ENCODE measurements at places on chromosomes 2 and 18.

GRCh38 chr2:105803773-105804172 lies 59.1 kb downstream of the NCK2 start:
- no peak for DNase-seq

GRCh38 chr2:64928813-64929212 lies 60.4 kb upstream of the SLC1A4 start:
- DNase-seq: no peak

- no peak for DNase-seq
These were observed 25.8 kb upstream of the DLX2 start for GRCh38 chr2:172128484-172128883.

- DNase-seq: no peak
These were observed 101.1 kb upstream of the EPHA4 start for GRCh38 chr2:221673248-221673647.

GRCh38 chr2:12490641-12491040 lies 226.1 kb upstream of the TRIB2 start:
- no peak for DNase-seq

GRCh38 chr2:188604579-188604978 lies 312.9 kb downstream of the GULP1 start:
- DNase-seq: no peak

- no peak for DNase-seq
These were observed 100.6 kb upstream of the FN1 start for GRCh38 chr2:215536510-215536909.

DNA sequence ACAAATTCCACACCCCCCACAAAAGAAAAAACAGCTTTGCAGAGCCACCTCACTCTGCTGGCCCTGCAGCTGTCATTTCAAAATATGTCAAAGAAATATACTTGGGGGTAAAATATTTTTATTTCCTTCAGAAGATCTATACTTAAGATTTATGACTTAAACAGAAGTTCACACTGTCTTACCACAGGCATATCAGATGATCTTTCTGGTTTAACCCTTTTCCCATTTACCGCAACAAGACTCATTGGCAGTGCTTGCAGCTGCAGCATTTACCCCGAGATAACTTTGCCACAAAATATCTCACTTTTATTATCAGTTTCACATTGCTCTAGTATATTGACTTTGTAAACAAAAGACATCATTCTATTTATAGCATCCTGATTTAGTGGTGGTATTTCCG lies 21.6 kb upstream of the SLC35G4 start:
- peak; percentile 29 for DNase-seq

DNA sequence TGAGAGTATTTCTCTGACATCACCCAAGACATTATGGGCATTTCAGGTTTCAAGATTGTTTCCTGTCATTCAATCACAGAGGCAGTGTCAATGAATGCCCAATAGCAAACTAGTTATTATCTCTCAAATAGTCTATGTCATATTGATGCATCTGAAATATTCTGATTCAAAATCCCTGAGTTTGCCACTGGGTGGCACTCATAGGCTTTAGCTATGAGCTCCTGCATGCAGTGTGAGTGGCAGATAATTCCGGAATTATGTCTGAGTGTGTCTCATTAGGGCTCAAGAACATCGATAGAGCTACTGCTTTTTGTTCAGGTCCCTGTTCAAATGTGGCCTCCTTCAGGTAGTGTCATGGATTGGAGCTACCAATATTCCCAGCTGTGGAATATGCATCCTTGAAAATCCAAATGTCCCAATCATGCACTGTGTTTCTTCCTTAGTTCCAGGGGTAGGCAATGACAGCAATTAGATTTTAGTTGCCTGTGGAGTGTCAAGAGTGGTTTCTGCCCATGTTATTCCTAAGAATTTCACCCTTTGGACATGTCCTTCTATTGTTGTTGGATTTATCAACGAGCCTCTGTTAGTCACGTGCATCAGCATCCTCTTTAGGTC lies 7.8 kb upstream of the OR6B3 start:
- DNase-seq: peak; percentile 55

DNA sequence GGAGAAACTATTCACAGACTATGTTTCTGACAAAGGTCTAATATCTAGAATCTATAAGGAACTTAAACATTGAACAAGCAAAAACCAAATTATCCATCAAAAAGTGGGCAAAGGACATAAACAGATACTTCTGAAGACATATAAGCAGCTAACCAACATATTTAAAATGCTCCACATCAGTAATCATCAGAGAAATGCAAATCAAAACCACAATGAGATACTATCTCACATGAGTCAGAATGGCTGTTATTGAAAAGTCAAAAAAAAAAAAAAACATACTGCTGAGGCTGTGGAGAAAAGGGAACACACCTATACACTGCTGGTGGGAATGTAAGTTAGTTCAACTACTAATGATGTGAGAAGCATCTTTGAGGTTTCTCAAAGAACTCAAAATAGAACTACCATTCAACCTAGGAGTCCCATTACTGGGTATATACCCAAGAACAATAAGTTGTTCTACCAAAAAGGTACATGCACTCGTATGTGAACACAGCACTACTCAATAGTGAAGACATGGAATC lies 220.4 kb upstream of the TFPI start:
- no peak for DNase-seq

DNA sequence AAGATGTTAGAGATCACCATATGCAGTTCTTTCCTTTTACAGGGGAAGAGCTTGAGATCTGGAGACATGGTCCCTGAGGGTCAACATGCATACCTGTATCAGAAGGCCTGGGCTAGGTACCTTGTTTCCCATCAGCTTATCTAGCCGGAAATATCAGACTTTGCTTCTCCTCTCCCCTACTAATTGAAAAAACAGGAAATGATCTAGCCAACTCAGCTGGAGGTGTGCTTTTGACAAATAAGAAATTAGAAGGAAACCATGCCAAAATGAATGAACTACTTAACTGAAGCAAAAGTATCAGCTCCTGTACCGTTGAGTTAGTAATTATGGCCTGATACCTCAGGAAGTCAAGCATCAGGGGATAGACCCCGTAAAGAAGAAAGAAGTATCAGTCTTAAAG lies 20.4 kb downstream of the PKP4 start:
- DNase-seq: no peak

DNA sequence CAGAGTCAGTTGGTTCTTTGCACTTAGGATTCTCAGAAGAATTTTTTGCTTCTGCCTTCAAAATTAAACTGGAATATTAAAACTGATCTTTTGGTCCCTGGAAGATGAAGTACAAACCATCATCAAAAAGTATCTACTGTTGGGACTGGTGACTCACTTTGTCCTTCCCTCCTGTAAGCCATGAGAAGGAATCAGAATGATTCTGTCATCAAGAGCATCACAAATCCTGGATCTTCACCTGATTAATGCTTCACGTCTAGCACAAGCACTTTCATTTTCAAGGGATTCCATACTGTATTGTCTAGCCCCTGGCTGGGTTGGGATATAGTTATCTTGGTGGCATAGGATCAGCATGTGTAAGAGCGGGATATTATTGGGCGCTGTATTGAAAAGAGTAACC lies 69.3 kb upstream of the CYP1B1 start:
- DNase-seq: no peak

DNA sequence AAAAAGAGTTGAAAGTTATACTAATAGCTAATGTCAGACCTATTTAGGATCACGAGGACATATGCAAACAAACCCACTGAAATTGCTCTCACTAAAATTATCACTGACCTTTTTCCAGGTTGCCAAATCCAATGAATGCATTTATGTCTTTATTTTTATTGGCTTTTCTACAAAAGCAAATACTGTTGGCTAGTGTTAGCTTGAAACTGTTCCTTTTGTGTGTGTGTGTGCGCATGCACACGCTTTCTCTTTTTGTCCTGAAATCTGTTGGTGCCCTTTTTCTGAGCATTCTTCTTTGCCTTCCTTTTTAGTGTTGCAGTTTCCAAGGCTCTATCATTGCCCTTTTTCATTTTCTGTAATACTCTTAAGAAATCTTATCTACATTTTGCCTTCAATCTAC lies 1269.2 kb downstream of the LRP1B start:
- DNase-seq: no peak

DNA sequence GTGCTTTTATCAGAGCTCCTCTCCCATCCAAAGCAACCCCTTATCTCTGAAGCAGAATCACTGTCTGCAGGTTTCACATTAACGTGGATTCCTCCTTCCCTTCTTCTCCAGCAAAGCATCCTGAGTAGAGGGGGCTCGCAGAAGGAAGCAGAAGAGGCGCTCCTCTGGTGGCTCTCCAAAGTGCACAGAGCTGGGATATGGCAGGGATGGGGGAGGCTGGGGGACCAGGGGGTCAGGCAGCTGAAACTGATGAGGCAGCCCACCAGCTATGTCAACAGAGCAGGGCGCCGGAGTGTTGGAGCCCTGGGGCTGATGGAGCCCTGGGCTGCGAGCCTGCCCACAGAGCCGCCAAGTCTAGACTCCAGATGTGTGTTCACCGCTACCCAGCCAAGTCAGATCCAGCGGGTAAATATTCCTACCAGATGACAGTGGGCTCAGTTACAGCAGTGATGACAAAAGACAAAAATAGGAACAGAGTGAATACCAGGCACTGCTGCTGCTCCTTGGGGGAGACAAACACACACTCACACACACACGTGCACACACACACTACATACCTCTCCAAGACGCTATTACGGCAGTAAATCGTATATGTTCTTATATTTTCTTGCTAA lies 678.3 kb upstream of the ID2 start:
- no peak for DNase-seq

DNA sequence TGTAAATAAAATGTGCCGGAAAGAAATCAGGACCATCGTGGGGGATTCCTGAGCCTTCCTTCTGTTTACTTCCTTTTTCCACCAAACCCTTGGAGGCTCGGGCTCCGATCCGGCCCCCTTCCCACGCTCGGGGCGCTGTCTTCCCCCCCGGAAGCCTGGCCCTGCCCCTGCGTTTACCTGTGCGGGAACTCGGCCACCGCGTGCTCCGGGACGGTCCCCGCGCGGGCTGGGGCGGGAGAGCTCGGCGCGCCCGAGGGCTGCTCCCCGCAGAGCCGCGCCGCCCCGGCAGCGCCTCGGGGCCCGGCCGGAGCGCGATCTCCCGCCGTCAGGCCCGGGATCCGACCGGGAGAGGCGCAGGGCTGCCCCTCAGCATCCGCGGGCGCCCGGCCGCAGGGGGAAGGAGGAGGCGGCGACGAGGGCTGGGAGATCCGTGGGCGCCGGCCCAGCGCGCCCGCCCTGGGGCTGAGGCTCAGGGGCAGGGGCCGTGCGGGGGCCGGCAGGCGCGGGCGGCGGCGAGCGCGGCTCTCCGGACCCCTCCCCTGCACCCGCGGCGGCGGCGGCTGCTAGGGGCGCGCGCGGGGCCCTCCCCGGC lies 435 bp downstream of the ADCY3 start:
- DNase-seq: peak; percentile 30

DNA sequence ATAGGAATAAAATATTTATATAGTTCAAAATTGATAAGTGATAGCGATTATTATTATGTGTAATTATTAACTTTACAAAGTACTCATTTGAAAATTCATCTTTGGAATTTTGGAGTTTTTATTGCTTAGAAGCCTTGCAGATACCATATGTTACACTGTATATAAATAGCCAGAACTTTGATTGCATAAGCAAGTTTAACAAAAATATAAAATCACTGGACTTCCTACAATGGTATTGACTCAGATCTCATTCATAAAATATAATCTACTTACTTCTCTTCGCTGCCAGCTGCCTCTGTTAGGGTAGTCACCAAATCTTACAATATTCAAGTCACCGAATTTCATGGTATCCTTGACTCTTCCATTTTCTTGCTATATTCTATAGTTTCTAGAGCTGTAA lies 22.5 kb downstream of the KLHL14 start:
- no peak for DNase-seq

GRCh38 chr2:117714110-117714509 lies 100.4 kb upstream of the DDX18 start:
- no peak for DNase-seq

GRCh38 chr2:238260883-238261282 lies 21.0 kb upstream of the HES6 start:
- no peak for DNase-seq

DNA sequence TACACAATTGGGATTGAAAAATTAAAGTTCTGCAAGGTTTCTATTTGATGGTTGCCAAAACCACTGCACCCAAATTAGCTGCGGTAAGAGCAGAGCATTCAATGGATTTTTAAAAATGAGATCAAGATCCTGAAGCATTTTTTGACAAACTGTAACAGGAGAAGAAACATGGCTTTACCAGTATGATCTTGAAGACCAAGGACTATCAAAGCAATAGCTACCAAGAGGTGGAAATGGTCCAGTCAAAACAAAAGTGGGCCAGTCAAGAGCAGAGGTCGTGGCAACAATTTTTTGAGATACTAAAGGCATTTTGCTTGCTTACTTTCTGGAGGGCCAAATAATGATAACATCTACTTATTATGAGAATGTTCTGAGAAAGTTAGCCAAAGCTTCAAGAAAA lies 186.8 kb downstream of the RDH14 start:
- no peak for DNase-seq

GRCh38 chr2:189022492-189022891 lies 48.3 kb downstream of the COL3A1 start:
- no peak for DNase-seq

DNA sequence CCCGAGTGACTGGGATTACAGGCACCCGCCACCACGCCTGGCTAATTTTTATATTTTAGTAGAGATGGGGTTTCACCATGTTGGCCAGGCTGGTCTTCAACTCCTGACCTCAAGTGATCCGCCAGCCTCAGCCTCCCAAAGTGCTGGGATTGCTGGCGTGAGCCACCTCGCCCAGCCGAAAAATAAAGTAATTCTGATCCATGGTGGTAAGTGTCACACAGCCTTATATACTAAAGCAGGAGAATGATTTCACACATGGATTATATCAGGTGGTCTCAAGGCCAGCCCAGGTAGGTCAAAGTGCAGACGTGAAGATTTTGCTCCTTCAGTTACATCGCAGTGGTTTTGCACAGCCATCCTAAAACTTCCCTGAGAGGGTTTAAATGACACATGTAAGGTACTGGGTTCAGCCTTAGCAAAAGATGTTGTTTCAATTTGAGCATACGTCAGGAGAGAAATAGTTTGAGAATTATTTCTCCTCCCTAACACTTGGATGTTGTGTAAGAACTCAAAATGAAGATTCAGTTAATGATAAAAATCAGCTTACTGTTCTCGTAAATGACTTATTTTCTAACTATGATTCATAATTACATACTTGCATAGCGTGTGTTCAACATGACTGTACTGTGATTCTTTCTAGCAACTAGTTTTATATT lies 93.0 kb upstream of the SLC39A10 start:
- peak; percentile 91 for DNase-seq

- DNase-seq: peak; percentile 25
These were observed 79.6 kb downstream of the MSTN start for GRCh38 chr2:189982780-189983394.

DNA sequence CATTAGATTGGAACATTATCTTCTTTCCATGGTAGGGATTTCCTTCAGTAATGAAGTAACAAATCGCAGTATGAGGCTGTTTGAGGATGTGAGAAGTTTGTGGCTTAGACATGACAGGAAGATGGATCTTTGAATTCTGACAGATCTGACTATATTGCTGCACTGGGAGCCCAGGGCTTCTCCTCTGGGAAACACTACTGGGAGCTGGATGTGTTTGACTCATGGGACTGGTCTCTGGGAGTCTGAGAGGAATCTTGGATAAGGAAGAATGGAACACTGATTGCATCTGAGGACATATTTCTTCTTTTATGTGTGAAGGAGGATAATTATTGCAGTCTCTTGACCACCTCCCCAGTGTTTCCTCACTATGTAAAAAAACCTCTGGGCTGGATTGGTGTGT lies 77.2 kb upstream of the ST6GAL2 start:
- no peak for DNase-seq

GRCh38 chr2:121356058-121356640 lies 71.1 kb upstream of the TFCP2L1 start:
- peak; percentile 55 for DNase-seq

GRCh38 chr2:40434731-40435271 lies 17.1 kb downstream of the SLC8A1 start:
- DNase-seq: no peak

Measured in activated CD4-positive, alpha-beta T cell treated with anti-CD3 and anti-CD28 coated beads, Interleukin-2, Interleukin-6, amounts not matched to agents 100 ng/mL and 50 ng/mL, durations not matched to agents 16 hours and 8 hours (primary cell).